ENCODE measurements at places on chromosomes 3 and 15.

DNA sequence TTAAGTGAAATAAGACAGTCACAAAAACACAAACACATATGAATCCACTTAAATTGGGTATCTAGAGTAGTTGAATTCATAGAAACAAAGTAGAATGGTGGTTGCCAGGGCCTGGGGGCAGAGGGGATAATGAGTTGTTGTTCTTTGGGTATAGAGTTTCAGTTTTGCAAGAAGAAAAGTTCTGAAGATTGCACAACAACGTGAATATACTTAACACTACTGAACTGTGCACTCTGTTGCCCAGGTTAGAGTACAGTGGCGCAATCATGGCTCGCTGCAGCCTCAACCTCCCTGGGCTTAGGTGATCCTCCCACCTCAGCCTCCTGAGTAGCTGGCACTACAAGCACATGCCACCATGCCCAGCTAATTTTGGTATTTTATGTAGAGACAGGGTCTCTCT, 14.9 kb downstream of the GRAMD2A start:
- no peak for DNase-seq

GRCh38 chr3:125179884-125180240, 32.7 kb downstream of the SLC12A8 start:
- no peak for DNase-seq

- DNase-seq: no peak
These were observed 17.9 kb upstream of the NMNAT3 start for GRCh38 chr3:139695426-139696313.

- no peak for DNase-seq
These were observed 793 bp downstream of the PCOLCE2 start for GRCh38 chr3:142888099-142888480.

DNA sequence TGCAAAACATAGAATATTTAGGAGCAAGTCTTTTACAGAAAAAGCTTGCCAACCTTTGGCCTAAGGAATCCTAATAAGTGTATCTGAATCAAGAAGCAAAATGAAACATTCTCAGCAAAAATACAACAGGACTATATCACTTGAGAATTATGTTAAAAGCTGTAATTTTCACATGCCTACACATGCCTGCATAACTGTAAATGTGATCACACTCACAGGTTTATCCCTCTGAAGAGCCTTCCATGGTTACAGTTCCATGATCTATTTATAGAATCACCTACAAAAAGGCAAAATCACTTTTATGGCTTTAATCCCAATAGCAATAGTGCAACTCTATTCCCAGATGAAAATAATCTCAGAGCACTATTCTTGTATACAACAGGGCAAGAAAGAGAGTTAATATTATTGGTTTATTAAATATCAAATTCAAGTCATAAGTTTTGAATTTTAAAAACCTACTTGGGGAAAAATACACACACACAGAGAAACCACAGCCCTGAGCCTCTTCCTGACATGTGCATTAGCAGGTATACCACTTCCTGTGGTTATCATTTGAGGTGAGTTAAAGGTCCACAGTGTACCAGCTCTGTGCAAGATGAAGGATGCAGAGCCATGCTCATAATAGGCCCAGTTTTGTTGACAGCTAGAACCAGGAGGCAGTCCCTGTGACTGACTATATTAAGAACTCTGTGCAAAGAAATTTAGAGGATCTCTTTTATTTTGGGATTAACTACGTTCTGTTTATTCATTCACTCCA, 252.5 kb upstream of the TGFBR2 start:
- DNase-seq: peak; percentile 57

GRCh38 chr15:91182101-91182500, 82.0 kb downstream of the SV2B start:
- no peak for DNase-seq

DNA sequence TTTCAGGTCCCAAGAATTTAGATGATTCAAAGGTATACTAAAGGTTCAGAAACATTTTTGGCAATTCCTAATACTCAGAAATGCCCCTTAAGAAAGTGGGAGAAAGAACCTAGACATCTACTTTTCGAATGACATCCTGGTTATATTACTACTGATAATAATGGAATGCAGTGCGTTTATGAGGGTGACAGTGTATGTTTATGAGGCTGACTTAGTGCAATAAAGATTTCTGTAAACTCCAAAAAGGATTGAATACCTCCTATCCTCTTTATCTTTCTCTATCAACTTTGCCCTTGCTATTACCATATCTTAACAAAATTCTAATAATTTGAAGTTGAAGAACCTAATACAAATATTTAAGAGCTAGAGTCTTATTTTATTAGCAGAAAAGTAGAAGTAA, 348.9 kb upstream of the EPHA6 start:
- no peak for DNase-seq

- no peak for DNase-seq
These were observed 90.5 kb downstream of the AQP9 start for GRCh38 chr15:58228718-58229117.

GRCh38 chr3:194054540-194054939, 81.4 kb upstream of the HES1 start:
- no peak for DNase-seq

DNA sequence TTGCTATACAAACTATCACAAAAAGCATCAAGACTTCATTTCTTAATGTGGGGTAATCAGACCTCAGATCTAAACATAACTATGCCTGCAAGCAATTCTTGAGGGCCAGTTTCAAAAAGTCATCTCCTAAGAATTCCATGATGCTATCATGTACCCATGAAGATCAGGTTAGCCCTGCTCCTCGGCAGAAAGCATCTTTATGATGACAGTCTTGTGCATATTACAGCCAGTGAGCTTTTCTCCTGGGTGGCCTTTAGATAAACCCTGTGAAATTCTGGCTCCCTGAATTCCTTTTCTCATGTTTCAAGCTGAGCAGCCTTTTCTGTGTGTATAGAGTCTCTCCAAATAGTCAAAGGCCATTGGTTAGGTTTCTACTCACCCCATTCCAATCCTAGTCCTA, 201.9 kb upstream of the MCTP2 start:
- DNase-seq: no peak

GRCh38 chr3:39221141-39221530, 28.7 kb upstream of the XIRP1 start:
- peak; percentile 8 for DNase-seq

- DNase-seq: no peak
These were observed 34.0 kb upstream of the PCSK6 start for GRCh38 chr15:101523560-101523940.

GRCh38 chr3:31157047-31157694, 262.7 kb upstream of the GADL1 start:
- DNase-seq: peak; percentile 21

DNA sequence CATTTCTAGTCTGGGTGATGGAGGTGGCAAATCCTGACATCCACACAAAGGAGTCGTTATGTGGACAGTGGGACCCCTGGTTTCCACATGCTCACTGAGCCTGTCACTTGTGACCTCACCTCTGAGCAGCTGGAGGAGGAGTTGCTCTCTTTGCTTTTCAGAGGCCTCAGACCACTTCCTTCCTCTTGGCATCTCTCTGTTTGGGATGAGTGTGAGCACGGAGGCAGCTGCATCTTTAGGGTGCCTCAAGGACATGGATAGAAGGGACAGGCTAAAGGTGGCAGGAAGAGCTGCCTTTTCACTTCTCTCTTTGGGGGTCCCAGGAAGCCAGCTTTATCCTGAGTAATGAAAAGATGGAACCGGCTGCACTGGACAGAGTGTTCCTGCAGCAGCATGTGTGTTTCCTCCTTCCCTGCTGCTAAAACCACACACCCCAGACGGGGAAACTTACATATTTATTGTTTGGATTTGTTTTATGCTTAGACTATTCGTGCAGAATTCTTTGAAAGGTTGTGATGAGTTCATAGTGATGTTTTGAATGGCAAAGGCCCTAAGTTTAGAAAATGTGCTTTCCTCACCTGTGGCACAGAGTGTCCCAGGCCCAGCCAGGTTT, 31.8 kb downstream of the GPR171 start:
- DNase-seq: peak; percentile 61

- DNase-seq: no peak
These were observed 375.3 kb downstream of the TBC1D5 start for GRCh38 chr3:17367171-17367570.

DNA sequence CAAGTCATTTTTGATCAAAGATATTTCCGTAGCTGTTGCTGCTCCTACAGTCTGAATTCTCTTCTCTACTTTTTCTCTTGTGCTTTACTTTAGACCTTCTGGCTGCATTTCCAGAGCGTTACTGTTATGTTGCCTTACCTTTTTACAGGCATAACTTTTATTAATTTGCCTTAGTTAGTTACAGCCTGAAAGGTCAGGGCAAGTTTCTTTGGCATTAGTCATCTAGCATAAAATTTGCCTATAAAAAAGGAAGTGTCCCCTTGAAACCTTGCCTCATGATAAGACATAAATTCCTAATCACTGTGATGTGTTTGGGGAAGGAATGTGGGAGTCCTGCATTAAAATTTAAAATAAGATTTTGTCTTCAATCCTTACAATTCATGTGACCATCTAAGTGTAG, 618.5 kb downstream of the NR2F2 start:
- no peak for DNase-seq

GRCh38 chr3:24687671-24688070, 193.0 kb upstream of the THRB start:
- no peak for DNase-seq

DNA sequence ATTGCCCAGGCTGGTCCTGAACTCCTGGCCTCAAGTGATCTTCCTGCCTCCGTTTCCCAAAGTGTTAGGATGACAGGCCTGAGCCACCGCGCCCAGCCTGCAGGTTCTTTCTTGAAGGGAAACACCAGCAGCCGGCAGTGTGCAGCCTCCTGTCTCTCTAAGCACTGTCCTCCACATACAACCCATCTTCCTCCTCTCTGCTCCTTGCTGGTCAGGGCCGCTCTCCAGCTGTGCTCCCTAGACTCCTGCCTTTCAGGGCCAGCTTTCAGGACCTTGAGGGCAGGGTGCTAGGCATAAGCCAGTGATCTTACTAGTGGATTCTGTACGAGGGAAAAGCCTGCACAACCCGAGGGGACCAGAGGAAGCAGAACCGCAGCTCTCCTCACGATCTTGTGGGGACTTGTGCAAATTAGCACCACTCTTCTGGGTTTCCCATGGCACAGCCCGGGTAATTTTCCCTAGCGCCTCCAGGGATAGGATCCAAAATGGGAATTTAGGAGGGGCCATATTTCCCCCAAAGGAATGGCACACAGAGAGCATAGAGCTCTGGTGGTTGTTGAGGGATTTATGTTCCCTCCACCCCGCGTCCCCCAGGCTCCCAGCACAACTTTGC, 18.2 kb upstream of the CORO2B start:
- DNase-seq: no peak

DNA sequence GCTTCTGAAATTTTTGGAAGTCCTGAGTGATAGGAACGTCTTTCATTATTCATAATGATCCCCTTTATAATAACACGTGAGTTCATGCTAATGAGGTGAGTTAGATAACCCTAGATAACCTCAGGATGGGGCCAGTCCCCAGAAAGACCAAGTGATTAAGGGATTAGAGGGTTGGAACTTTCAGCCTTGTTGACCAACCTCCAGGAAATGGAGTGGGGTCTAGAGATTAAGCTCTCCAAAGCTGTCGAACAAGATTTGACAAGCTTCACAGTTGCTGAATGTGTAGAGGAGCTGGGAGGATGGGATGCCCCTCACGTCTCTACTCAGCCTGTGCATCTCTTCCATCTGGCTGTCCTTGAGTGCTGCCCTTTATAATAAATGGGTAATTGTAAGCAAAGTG, 107.1 kb downstream of the ZMAT3 start:
- DNase-seq: no peak

DNA sequence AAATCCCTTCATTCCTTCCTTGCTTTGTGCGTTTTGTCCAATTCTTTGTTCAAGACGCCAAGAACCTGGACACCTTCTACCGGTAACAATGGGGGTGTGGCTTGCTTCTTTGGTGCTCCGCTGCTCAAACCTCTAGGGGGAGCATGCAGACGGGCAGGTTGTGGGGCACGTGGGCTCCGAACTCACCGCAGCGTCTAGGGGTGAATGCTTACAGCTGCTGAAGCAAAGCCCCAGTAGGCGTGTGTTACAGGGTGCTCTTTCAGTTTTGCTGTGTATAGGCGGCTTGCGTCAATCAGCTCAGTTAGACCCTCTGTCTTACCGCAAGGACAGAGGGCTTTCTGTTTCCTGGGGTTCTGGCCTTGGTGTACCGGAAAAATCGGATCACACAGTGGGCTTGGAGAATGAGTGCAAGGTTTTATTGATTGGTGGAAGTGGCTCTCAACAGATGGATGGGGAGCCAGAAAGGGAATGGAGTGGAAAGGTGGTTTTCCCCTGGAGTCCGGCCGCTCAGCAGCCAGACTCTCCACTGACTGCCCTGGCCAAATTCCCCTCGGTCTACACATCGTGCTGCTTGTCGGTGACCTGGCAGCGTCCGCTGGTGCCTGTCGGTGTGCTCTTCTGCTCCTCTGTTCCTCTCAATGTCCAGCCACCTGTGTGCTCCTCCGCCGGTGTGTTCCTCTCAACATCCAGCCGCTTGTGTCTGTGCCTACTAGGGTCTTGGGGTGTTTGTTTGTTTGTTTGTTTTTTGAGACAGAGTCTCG, 1.2 kb upstream of the LRRC34 start:
- peak; percentile 97 for DNase-seq

DNA sequence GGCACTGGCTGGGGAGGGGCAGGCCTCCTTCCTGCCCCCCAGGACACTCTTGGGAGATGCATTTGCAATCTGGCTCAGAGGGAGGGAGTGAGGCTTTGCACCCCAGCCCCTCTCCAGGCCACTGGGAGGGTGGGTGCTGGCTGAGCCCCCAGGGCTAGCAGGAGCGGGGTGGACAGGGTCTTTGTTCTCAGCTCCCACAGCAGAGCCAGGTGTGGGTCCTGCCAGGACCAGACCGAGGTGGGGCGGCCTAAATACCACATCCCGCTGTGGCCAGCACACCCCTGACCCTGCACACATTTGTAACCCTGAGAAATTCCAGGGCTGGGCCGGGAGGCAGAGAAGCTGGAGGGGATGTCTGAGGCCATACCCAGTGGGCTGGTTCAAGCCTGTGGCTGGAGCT, 41.0 kb downstream of the STARD5 start:
- no peak for DNase-seq

GRCh38 chr3:111903067-111903511, 44.0 kb downstream of the PHLDB2 start:
- DNase-seq: no peak

Measured in GM12865 (cell line).